ENCODE measurements at places on chromosomes 12 and 14.

DNA sequence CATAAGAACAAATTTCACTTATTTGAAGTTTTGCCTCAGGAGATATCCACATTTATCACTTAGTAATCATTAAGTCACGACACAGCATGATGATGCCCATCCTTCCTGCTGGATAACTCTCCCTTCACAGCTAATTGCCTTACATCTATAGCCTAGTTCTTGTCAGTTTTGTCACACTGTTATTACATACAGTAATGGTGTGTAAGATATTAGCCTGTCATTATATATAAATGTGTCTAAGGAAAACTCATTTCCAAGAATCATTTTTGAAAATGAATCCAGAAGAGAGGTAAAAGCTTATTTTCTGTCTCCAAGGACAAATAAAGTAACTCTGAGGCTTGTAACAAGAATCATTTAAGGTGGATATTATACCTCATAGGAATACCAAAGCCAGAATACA, 193.2 kb upstream of the ARID2 start:
- DNase-seq, result no peak

DNA sequence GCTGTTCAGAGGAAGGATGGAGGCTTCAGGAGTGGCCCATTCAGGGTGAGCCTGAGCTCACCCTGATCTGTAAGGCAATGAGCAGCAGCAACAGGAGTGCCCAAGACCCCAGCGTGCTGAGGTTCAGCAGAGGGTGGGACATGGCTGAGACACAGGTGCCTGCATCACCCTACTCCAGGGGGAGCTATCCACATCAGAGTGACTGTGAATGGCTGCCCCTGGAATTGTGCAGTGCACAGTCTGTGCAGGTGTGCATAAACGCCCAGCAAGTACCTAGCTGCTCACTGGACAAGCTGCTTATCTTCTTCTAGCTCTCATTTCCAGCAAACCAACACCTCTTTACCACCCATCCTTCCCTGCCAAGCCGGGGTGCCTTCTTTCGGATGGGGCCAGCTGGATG, 140.6 kb upstream of the PRMT8 start:
- no peak for DNase-seq

GRCh38 chr12:82963956-82964355, 277.2 kb downstream of the TMTC2 start:
- DNase-seq, result no peak

DNA sequence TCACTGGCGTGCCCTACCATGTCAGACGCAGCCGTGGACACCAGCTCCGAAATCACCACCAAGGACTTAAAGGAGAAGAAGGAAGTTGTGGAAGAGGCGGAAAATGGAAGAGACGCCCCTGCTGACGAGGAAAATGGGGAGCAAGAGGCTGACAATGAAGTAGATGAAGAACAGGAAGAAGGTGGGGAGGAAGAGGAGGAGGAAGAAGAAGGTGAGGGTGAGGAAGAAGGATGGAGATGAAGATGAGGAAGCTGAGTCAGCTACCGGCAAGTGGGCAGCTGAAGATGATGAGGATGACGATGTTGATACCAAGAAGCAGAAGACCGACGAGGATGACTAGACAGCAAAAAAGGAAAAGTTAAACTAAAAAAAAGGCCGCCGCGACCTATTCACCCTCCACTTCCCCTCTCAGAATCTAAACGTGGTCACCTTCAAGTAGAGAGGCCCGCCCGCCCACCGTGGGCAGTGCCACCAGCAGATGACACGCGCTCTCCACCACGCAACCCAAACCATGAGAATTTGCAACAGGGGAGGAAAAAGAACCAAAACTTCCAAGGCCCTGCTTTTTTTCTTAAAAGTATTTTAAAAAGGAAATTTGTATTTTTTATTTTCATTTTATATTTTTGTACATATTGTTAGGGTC, 13.2 kb downstream of the TRIP11 start:
- DNase-seq, result no peak
